NCI-H345 (cell line): ENCODE measurements at places on chromosomes 7 and 10.

DNA sequence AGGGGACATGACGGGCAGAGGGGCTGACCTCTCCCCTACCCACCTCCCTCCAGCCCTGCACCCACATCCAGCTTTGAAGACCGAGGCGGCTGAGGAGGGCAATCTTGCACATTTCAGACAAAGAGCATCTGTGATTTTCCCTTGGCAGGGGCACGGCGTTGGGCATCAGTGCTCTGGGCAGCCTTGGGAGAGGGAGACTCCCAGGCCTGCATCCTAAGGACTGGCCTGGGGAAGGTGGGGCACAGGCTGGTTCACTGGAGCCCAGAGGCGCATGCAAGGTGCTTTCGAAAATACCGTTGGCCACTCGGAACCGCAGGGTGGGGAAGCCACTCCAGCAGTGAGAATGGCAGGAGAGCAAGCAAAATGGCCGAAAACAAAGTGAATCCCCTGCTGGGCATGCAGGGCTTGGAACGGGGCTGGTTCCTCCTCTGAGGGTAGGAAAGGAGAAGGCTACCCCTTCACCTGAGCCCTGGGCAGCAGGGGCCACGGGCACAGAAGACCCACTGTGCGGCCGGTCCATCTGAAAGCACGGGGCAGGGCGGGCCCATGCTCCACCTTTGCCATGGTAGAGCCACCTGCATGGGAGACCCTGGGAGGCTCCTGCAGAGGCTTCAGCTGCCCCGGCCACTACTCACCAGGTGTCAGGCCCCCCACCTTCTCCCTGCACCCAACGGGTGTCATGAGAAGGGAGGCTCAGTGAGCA, 49.8 kb downstream of the EBF3 start:
- no peak for DNase-seq

- no peak for DNase-seq
These were observed 82.9 kb downstream of the VIPR2 start for GRCh38 chr7:159061674-159062212.

- no peak for DNase-seq
These were observed 214.5 kb upstream of the CNTNAP2 start for GRCh38 chr7:145902123-145902522.

- DNase-seq, result no peak
These were observed 128.4 kb downstream of the NRBF2 start for GRCh38 chr10:63261496-63261895.

- no peak for DNase-seq
These were observed 35.5 kb upstream of the TBX20 start for GRCh38 chr7:35289376-35289775.

DNA sequence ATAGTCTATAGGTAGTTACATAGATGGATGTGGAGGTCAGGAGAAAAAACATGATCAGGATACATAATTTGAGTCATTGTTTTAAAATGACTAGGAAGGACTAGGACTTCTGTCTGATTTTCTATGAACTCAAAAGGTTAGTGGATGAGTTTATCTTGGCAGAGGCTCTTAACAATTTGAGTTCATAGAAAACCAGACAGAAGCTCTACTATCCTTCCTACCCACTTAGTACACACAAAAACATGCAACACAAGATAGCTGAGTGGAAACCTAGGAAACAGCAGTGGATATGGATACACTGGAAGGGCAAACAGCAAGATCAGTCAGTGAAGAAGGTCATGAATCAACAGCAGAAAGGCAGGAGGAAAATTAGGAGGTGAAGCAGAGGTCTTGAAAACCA, 84.6 kb downstream of the VPS50 start:
- DNase-seq, result no peak

GRCh38 chr7:30074422-30075030, 46.3 kb downstream of the PLEKHA8 start:
- DNase-seq, result peak; percentile 28

DNA sequence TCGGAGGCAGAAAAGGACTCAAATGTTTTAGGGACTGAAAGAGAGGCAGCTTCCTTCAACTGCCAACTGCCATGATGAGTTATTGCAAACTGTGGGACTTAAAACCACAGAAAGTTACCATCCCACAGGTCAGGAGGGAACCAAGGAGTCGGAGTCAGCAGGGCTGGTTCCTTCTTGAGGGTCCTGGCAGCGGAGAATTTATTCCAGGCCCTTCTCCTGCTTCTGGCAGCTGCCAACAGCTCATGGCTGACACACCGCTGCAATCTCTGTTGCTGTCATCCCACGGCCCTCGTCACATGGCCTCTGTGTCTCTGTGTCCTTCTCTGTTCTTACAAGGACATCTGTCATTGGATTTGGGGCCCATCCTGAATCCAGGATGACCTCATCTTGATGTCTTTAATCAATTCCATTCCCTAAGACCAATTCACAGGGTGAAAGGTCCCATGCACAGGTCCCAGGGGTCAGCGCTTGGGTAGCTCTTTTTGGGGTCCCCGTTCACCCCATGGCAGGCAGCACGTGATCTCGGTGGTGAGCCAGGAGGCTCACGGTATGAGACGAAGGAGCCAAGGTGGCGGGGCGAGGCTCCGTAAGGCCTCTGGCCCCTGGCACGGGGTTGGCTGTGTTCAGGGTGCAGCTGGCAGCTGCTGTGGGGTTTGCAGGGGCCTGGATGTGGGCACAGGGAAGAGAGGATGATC, 27.4 kb upstream of the PSMG3 start:
- no peak for DNase-seq

- peak; percentile 56 for DNase-seq
These were observed at the start of gene DPYSL4 for GRCh38 chr10:132186488-132187429. DPYSL4 (plus strand) TSS chr10:132186948; CDS start chr10:132187064, 116 bp downstream.

GRCh38 chr7:28292834-28293526, 112.4 kb upstream of the JAZF1 start:
- no peak for DNase-seq

GRCh38 chr7:37683246-37684120, at the start of gene GPR141:
GPR141 (plus strand) TSS chr7:37683766; CDS start chr7:37740394, 56,628 bp downstream.
- DNase-seq, result peak; percentile 35
